Caco-2 (cell line): ENCODE measurements at places on chromosomes 11 and 22.

GRCh38 chr22:21876486-21877176 lies 9.2 kb upstream of the MAPK1 start:
- H3K4me3 ChIP-seq, result no peak overlapping the region
- H3K4me1 ChIP-seq, result no peaks in the 10 kb centered on the region
- H3K36me3 ChIP-seq, result no peaks in the 10 kb centered on the region
- DNase-seq, result no peak
- no peak overlapping the region for H3K27ac ChIP-seq

DNA sequence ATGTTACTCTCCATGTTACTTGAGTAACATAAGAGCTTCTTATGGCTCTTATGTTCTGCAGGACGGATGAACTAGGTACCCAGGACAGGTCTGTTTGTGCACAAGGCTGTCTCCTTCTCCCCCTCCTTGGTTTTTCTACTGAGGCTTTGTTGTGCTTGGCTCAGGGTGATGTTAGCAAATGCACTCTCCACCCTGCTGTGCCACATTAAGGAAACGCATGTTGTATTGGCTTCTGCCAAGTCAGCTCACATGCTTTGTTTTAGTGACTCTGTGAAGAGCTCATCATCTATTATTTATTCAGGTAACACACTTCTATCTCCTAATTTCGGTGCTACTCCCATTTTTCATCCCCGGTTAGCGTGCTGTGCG lies 108.3 kb downstream of the PTPRJ start:
- no peak overlapping the region for H3K27ac ChIP-seq
- no peaks in the 10 kb centered on the region for H3K27me3 ChIP-seq
- no peak overlapping the region for H3K4me3 ChIP-seq
- no peak for DNase-seq
- H3K36me3 ChIP-seq, result no peaks in the 10 kb centered on the region

GRCh38 chr11:66450560-66450959 lies 11.9 kb upstream of the MRPL11 start:
- H3K4me1 ChIP-seq, result peaks cover 42% of the 10 kb centered on the region
- no peaks in the 10 kb centered on the region for H3K36me3 ChIP-seq
- H3K27ac ChIP-seq, result no peak overlapping the region
- no peaks in the 10 kb centered on the region for H3K27me3 ChIP-seq

DNA sequence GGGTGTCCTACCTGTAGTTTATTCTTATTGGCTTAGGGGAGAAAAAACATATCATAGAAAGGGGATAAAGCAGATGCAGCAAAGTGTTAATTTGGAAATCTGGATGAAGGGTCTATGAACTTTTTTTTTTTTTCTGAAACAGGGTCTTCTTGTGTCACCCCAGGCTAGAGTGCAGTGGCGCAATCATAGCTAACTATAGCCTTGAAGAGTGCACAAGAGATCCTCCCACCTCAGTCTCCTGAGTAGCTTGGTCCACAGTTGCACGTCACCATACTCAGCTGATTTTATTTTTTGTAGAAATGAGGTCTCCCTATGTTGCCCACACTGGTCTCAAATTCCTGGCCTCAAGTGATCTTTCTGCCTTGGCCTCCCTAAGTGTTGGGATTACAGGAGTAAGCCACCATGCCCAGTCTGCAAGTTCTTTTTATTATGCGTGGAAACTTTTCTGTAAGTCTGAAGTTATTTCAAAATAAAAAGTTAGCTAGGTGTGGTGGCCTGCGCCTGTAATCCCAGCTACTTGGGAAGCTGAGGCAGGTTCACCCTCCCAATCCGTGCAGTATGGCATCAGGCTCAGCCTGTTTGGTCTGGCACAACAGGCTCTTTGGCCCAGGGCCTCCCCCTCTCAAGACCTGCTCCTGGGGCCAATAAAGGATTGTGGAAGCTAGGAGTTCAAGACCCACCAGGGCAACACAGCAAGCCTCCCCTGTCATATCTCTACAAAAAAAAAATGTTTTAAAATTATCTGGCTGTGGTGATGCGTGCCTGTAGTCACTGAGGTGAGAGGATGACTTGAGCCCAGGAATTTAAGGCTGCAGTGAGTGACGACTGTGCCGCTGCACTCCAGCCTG lies 111.9 kb downstream of the MED15 start:
- H3K4me3 ChIP-seq, result no peak overlapping the region
- no peaks in the 10 kb centered on the region for H3K27me3 ChIP-seq
- no peak overlapping the region for H3K27ac ChIP-seq
- no peaks in the 10 kb centered on the region for H3K36me3 ChIP-seq

DNA sequence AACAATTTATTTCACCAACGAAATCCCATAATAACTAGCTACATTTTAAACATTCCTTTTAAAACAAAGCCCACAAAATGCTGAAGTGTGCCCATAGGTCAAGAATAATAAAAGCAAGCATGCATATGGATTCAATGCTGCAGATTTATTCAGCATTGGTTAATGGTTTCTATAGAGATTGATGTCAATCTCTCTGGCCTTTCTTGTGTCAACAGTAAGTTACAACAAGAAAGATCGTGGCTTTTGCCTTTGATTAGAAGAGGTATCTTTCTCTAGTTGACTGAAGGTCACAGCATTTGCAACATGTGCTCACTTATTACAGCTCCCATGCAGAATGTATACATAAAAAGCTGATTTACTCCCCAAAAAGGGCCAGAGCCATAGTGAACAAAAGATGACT lies 1.4 kb upstream of the SOX6 start:
- DNase-seq, result no peak
- H3K36me3 ChIP-seq, result no peaks in the 10 kb centered on the region
- no peak overlapping the region for H3K27ac ChIP-seq
- peaks cover 29% of the 10 kb centered on the region for H3K4me1 ChIP-seq
- H3K27me3 ChIP-seq, result no peaks in the 10 kb centered on the region

GRCh38 chr11:131691181-131692041 lies 321.0 kb downstream of the NTM start:
- no peaks in the 10 kb centered on the region for H3K27me3 ChIP-seq
- no peaks in the 10 kb centered on the region for H3K4me1 ChIP-seq
- H3K27ac ChIP-seq, result no peak overlapping the region
- no peak for DNase-seq
- no peak overlapping the region for H3K4me3 ChIP-seq

DNA sequence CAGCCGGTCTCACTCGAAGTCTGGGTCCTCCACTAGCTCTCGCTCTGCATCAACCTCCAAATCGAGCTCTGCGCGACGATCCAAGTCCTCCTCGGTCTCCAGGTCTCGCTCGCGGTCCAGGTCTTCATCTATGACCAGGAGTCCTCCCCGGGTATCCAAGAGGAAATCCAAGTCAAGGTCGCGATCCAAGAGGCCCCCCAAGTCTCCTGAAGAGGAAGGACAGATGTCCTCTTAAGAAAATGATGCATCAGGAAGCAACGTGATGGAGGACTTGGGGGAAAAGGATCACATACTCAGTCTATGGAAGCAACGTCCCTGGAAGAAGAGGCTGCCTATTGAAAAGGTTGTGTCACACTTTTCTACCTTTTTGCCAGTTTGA lies 1.1 kb downstream of the SRSF8 start:
- peaks cover 12% of the 10 kb centered on the region for H3K4me1 ChIP-seq
- no peak for DNase-seq
- H3K27me3 ChIP-seq, result no peaks in the 10 kb centered on the region
- peak overlapping the region; percentile 99 for H3K27ac ChIP-seq
- H3K36me3 ChIP-seq, result no peaks in the 10 kb centered on the region

DNA sequence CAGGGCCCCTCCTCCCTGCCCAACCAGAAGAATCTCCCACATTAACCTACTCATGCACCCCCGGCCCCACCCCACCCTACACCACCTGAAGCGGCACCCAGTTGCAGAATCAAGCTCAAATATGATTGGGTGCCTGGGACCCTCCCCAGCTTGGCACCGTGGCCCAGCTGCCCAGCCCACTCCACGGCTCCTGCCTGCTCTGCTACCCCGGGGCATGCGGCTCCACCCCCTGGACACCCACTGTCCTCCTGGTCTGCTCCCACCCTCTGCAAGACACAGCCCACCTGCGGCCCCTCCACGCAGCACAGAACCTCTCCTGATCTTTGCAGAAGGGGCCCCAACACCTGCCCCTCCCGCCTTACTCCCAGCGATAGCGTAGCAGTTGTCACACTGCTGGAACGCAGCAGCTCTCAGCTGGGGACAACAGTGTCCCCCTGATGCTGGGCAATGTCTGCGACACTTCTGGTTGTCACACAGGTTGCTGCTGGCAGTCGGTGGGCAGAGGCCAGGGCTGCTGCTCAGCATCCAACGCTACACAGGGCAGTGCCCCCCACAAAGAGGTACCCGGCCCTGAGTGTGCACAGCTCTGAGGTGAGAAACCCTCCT lies 32.0 kb upstream of the TESMIN start:
- H3K27me3 ChIP-seq, result no peaks in the 10 kb centered on the region
- no peak overlapping the region for H3K4me3 ChIP-seq
- H3K4me1 ChIP-seq, result peaks cover 8% of the 10 kb centered on the region; the same call in 1 of the 2 replicates

GRCh38 chr11:87356428-87356827 lies 318.7 kb downstream of the TMEM135 start:
- H3K4me3 ChIP-seq, result no peak overlapping the region
- DNase-seq, result no peak
- H3K27ac ChIP-seq, result no peak overlapping the region
- H3K27me3 ChIP-seq, result no peaks in the 10 kb centered on the region

DNA sequence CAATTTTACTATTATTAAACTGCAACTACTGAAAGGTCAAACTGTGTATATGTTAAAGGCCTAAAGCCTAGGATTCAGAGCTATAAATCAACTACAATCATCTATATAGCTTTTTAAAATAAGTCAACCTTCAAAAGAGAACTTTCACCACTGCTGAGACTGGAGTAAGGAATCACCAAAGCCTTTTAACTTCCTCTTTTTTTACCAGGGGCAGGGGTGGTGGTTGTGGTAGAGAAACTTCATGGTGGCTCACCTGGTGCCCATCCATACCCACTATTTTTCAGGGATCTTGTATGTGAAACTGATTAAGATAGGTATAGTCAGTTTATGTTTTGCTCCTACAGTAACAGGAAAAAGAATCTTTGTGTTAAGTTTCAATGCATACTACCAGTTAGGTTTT lies 31.5 kb downstream of the TSG101 start:
- H3K27me3 ChIP-seq, result no peaks in the 10 kb centered on the region
- no peak for DNase-seq
- no peaks in the 10 kb centered on the region; the same call in none of the 2 replicates for H3K36me3 ChIP-seq
- no peak overlapping the region for H3K4me3 ChIP-seq
- H3K4me1 ChIP-seq, result peaks cover 16% of the 10 kb centered on the region; the same call in 1 of the 2 replicates

DNA sequence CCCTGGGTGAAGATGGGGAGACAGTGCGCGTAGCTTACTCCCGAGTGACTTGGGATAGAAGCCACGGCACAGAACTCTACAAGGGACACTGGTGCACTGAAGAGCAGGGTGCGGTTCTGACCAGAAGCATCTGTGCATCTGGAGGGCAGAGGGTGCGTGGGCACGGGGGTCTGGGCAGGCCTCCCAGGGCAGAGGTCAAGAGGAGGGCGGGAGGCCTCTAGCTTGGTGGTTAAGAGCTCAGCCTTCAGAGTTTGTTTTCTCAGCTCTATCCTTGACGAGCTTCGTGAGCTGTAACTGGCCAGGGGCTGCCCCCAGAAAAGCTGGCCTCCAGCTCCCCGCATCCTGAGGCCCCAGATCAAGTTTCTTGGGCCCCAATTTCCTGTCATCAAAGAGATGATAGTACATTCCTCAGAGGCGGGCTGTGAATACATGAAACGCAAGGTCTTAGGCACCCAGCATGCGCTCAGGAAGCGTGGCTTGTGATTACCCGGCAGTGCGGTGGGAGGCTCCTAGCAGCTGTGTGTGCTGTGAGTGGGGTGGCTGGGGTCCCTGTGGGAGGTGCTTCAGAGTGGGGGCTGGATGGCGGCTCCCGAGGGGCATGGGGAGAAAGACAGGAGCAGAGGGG lies 6.0 kb upstream of the BID start:
- H3K36me3 ChIP-seq, result no peaks in the 10 kb centered on the region
- no peak for DNase-seq
- no peak overlapping the region for H3K4me3 ChIP-seq

DNA sequence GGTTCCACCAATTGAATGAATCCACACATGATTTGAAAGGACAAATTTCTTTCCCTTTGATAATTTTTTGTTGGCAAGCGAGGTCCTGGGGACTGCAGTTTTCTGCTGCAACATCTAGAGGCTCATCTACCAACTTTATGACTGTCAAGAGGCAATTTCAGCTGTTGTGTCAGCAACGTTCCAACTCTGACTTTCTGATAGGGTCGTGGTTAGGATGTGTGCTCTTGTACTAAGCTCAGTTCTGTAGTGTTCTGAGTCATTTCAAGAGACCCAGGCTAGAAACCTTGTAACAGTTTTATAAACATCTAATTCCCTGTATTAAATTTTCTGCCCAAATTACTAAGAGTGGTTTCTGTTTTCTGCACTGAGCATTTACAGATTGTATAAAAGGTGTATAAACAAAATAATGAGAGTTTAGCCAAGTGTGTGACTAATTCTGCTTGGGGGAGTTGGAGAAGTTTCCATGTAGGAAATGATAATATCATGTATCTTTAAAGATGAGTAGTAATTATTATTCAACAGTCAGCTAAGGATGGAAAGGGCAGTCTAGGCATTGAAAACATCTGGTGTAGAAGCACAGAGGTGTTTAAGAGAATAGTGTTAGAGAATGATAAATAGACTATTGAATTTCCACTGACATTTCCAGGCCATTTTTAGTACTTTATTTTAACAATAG lies 72.2 kb downstream of the RBMXL2 start:
- no peak overlapping the region for H3K4me3 ChIP-seq
- no peaks in the 10 kb centered on the region for H3K36me3 ChIP-seq

GRCh38 chr11:82865841-82866240 lies 34.4 kb downstream of the PRCP start:
- no peak overlapping the region for H3K27ac ChIP-seq
- no peaks in the 10 kb centered on the region for H3K4me1 ChIP-seq
- H3K27me3 ChIP-seq, result no peaks in the 10 kb centered on the region
- H3K4me3 ChIP-seq, result no peak overlapping the region

DNA sequence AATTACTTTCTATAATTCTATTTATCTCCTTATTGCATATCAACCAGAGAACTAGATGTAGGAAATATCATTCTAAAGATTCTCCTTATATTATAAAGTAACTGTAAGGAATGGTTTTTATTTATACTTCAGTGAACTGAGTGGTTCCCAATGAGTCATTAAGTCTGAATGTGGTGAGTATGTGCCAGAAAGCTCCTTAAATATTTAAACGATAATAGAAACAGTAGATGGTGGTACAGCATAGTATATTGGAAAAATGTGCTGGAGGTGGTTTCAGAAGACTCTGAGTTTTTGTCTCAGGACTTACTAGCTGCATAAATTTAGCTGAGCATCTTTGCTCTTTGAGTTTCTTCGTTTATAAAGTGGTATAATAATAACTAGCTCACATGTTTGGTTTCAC lies 653.5 kb downstream of the FAM181B start:
- DNase-seq, result no peak
- H3K4me1 ChIP-seq, result no peaks in the 10 kb centered on the region
- no peak overlapping the region for H3K27ac ChIP-seq
- H3K4me3 ChIP-seq, result no peak overlapping the region
- no peaks in the 10 kb centered on the region for H3K27me3 ChIP-seq
